ENCODE measurements at places on chromosomes 13 and 19.

DNA sequence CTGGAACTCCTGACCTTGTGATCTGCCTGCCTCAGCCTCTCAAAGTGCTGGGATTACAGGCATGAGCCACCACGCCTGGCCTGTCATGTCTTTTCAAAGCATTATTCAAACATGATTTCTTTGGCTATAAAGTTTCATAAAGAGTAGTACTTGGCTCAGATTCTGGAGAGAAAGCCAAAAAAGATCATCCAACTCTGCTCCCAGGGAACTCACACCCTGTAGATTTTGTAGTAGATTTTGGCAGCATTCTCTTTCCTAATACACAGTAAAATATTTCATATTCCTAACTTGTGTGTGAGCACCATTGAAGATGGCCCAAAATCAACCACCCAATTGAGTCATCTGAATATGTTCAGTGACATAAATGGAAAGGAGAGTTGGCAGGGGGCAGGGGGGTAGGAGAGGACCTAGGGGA is 48.4 kb downstream of the CAB39L start:
- DNase-seq: no peak

DNA sequence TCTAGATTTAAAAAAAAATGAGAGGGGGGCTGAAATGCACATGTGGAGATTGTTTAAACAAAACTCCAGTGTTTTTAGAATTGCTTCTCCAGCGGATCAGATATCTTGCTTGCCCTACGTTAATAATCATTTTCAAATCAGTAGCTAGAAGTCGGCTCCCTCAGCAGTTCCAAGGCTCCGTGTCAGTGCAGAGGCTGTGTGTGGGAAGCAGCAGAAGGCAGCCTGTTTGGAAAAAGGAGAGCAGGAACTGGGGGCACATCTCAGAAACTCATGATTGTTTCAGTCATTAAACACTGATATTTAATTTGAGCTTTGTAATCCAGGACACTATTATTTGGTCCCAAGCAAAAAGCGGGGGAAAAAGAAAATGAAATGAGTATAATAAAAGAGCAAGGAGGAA is 50.9 kb downstream of the SOX21 start:
- no peak for DNase-seq

DNA sequence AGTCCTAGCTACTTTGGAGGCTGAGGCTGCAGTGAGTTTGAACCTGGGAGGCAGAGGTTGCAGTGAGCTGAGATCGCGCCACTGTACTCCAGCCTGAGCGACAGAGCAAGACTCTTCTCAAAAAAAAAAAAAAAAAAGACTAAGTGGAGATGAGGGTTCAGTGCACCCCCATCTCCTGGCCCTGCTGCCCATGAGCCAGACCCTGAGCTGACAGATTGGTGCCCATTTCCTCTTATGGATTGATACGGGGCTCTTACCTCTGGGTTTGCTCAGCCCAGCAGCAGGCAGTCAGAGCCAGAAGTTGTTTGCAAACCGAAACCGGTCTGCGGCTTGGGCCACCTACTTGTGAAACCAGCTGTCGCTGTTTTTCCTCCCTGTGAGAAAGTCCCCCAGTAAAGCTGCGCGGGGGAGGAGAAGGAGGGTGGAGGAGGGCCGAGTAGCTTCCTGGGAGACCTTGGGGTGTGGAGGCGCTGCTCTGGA is 36.9 kb downstream of the ARRDC2 start:
- DNase-seq: no peak

- no peak for DNase-seq
These were observed 15.7 kb downstream of the ZNF627 start for GRCh38 chr19:11612816-11613511.

- no peak for DNase-seq
These were observed at the start of gene PMIS2 for GRCh38 chr19:35585848-35586247. PMIS2 (plus strand) TSS chr19:35586173; CDS start chr19:35586260, 87 bp downstream.

DNA sequence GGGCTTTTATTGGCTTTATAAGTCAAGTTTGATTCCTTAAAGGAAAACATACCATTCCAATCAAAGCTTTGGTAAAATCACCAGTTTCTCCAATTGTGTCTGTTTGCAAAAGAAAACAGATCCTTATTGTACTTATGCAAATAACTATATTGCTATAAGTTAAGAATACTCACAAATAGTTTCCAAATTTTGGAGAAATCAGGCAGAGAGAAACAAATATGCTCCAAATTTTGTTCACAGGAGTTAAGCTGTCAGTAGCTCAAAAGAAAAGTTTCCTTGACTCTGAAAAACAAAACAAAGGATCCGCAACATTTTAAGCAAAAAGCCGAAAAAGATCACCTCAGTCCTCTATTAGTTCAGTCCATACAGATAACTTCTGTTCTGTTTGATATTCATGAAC is 19.2 kb upstream of the IGFL4 start:
- DNase-seq: no peak

GRCh38 chr13:53490752-53491151 is 462.1 kb downstream of the OLFM4 start:
- DNase-seq: no peak

DNA sequence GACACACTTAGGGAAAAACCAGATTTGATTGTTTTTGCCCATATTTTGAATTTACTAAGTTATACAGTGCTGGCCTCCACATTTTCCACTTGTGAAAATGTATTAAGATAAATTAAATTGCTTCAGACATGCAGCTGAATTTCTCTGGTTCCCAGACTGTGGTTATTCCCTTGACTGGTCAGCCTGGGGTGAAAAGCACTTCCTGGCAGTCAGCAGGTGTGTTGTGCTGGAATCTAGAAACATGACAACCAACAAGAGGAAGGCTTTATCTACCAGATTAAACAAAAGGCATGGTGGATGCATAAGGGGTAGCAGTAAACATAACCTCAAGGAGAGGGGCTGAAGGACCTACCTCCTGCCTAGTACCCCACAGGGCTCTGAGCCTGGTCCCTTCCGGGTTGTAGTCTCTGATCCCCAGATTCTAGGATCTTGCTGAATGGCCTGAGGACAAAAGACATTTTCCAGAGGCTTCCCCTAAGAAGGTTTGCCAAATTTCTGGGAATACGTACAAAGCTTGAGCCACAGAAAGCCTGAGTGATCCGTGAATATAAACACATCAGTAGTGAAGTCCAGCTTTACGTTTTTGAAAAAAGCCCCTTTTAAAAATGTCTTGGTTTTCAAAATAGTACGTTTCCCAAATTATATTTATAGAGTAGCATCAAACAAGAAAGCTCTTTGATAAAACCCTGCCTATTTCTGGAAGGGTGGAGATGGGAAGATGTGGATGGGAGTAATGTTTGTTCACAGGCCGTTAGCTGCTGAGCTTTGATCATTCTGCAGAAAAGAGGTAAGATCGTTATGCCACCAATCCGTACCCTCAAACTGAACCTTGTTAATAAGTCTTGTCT is 133.4 kb downstream of the LACC1 start:
- DNase-seq: no peak

DNA sequence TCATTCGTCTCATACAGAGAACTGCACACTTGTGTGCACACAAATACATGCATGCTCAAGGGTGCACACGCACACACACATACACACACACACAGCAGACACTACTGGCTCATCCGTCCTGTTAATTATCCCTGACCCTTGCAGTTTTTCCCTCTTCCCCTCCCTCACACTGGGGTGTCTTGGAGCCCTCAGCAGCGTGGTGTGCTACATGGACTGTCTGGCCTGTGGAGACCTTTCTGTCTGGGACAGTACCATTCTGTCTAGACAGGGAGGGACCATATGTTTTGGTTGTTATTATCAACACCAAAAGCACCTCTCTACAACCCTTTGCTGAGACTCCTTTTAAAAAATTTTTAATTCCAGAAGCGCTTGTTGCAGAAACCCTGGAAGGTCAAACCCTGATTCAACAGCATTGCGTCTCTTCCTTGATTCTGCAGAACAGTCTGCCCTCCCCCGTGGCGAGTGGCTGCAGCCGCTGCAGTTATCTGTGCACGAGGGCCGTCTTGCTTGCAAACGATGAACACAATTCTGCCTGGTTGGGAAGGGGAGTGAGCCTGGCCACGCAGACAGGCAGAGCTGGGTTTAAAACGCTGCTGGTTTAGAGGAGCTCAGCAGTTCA is 374.0 kb downstream of the IRS2 start:
- no peak for DNase-seq

DNA sequence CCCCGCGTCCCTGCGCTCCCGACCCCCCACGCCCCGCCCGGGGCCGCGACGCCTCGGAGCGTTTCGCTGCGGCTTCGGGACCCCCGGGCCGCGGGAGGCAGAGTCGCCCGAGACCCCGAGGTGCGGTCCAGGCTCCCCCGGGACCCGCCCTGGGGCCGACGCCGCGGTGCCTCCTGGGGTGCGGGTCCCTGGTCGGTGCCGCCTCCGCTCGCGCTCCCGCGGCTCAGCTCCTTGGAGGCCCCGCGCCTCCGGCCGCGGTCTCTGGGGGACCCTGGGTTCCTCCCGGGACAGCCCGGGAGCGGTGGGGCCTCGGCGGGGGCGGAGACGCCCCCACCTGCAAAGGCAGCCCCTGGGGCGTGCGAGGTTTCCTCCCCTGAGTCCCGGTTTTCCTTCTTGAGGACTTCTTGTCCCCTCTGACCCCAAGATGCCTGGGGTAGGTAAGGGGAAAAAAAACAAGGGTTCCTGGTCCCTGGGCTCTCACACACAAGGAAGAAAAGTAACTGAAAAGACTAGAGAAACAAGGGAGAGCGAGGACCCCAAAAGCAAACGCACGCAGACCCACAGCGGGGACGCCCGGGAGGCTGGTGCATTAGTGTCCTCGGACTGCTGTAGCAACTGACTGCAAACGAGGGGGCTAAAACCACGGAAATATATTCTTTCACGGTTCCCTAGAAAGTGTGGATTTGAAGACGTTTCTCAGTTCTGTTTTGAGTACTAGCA is 740 bp downstream of the ZNF555 start:
- DNase-seq: no peak

DNA sequence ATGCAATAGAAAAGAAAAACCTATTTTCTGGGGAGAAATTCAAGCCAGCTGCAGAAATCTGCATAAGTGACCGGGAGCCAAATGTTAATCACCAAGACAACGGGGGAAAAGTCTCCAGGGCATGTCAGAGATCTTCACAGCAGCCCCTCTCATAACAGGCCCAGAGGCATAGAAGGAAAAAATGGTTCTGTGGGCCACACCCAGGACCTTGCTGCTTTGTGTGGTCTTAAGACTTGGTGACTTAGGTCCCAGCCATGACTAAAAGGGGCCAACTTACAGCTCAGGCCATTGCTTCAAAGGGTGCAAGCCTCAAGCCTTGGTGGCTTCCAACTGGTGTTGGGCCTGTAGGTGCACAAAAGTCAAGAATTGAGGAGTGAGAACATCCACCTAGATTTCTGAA is 2847.6 kb upstream of the PCDH20 start:
- DNase-seq: no peak

- DNase-seq: no peak
These were observed 90.2 kb upstream of the RNF113B start for GRCh38 chr13:98267080-98267912.

DNA sequence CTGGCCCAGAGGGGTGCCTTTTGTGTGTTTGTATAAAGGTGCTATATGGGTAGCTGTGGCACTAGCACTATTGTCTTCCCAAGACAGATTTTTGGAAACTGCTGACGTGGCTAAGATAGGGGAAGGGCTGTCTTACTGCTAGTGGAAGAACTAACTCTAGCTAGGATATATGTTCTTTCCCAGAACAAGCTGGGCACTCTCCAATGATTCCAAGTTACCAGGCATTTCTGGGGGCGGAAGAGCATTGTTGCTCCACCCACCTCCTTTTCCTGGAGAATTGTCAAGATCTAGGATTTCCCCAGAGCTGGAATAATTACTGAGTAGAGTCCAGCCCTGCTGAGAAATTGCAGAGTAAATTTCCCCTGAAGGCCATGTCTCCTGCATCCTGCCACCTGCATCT is 408.3 kb downstream of the KLF5 start:
- no peak for DNase-seq

DNA sequence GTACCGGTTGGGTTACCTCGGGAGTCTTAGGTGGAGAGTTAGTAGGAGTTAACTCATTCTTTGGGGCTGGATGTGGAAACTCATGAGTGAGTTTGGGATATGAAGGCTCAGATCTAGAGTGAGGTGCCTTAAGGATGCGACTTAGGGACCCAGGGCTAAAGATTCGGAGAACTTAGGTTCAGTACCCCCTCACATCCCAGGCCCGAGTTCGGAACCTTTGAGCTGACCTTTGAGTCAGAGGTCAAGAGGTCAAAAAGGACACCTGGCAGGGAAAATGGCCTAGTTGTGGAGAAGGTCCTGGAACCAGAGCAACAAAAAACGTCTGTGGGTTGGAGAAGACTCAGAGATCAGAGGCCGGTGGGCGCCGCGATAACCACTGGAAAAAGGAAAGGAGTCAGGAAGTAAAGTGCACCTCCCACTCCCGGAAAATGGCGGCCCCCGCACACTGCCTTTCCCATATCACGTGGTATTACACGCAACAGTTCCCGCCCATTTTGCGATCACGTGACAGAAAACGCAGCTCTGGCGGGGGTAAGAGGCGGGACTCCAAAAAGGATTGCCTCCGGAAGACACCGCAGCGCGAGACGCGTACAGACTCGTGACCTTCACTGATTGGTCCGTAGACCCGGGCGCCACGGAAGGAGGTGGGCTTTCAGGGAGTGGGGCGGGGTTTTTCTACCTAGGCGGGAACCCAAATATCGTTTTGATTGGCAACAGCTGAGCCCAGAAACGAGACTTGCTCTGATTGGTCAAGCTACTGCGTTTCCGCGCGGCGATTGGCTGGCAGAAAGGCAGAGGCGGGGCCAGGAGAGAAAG is at the start of gene ACTMAP:
ACTMAP (minus strand) TSS at position 420 of the 816 bp plus-strand sequence. CDS start 674 bp downstream, outside the sequence.
- peak; percentile 100 for DNase-seq

- DNase-seq: no peak
These were observed 52.9 kb downstream of the SLC7A9 start for GRCh38 chr19:32816555-32817099.

GRCh38 chr13:20441879-20442278 is 83.8 kb downstream of the CRYL1 start:
- DNase-seq: peak; percentile 40

DNA sequence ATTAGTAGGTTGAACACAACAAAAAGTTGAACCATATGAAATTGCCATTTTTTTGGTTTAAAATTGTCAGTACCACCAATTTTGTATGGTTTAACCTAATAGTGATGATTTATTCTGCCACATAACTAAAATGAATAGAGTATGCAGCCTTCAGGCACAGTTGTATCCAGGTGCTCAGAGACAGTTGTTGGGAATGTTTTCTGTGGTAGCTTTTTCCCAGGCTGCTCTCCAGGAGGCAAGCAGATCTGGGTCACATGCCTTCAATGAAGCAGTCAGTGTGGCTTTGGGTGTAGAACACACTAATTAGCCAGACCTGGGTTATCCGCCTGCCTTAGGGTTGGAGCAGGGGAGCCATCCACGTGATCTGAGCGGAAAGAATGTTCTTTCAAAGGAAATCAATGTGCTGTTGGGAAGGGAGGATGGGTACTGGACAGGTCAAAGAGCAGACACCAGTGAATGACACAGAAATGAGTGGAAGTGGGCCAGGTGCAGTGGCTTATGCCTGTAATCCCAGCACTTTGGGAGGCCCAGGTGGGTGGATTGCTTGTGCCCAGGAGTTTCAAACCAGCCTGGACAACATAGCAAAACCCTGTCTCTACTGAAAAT is 28.6 kb downstream of the MARK4 start:
- DNase-seq: no peak

All from keratinocyte (primary cell).